ENCODE measurements at places on chromosomes 2 and 18.
A peak's percentile ranks its signal among the peaks of the same experiment; 100 is the strongest.

GRCh38 chr2:217077831-217078407 is 218.1 kb upstream of the TNP1 start:
- no peak for DNase-seq

- no peak for DNase-seq
These were observed 91.8 kb downstream of the HRH4 start for GRCh38 chr18:24552218-24552617.

- peak; percentile 18 for DNase-seq
These were observed 187.5 kb downstream of the LTBP1 start for GRCh38 chr2:33134086-33134771.

DNA sequence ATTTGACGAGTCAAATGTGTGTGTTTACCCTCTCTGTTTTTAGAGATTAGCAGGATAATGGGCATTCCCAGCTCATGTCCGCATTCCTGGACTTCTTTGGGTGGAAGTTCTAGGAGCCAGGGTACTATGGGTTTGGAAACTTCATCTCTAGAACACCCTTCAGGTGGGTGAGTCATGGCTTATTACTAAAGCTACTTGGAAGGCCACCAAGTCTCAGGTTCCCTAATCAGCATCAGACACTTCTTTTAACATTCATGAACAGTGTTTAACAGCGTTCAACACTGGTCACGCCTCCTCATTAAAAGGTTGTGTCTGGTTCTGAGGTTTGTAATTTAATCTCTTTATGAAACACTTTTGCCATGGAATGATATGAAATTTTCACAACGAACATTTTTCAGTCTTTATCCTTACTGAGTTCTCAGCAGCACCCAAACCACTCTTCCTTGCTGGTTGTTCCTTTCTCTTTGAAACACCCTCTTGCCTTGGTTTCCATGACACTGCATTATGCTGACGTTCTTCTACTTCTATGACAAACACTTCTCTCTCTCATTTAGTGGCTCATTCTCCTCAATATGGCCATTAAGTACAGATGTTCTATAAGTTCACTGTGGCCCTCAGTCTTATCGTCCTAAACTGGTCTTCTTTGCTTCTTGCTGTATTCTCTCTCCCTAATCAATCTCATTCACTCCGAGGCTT is 49.3 kb downstream of the MMADHC start:
- DNase-seq = no peak

DNA sequence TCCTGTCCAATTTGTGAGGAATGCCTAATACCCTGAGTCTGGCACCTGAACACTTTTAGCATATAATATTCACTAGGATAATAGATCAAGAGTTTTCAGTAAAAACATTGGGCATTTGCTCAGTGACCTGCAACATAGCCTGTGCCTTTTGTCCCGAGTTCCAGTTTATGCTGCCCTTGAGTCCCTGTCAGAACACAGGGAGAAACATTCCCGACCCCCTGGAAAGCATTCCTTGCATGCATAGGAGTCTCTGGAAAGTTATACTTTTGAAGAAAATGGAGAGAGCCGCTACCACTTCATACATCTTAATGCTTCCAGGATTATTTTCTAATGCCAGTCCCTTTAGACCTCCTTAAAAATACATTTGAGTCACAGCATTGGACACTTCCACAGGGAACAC is 107.3 kb downstream of the PLCL1 start:
- no peak for DNase-seq

GRCh38 chr18:6449213-6449612 is 34.5 kb upstream of the L3MBTL4 start:
- no peak for DNase-seq

DNA sequence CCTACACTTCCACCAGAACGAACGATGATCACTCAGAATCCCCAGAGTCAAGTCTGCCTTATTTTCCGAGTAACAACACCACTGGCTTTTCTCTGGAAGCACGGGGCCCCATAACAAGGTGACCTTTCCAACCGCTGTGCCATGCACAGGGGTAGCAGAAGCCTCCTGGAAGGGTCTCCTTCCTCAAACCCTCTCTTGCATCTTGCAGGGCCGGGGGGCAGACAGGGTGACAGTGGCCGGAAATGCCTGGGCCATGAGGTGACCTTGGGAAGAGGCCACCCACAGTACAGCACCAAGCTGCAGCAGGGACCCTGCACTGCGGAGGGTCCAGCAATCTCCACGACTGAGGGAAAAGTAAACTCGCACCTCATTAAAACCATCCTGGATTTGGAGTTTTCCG is 108.5 kb downstream of the PXDN start:
- no peak for DNase-seq

GRCh38 chr2:33336036-33336625 is 140.3 kb upstream of the RASGRP3 start:
- DNase-seq = no peak

DNA sequence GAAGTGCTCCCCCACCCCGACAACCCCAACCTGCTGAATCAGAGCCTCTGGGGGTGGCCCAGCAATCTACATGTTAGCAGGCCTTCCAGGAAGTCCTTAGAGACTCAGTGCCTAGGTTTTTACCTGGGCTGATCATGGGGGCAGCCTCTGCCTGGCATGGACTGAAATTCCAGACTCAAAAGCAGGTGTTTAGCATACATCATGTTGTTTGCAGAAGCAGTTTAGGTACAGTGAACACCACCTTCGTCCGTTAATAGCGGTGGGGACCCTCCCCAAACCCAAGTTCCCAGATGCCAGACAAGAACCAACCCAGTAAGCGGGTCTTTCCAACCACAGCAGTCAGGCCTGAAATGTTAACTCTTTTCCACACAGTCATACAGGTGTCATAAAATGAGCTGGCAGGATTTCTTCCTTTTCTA is 26.4 kb upstream of the GALR1 start:
- DNase-seq = no peak
